ENCODE measurements at places on chromosomes 12 and 14.

GRCh38 chr12:639566-639965 is 23.7 kb downstream of the NINJ2 start:
- no peak for DNase-seq

- no peak for DNase-seq
Measured at GRCh38 chr12:92540782-92541423, 161.9 kb upstream of the PLEKHG7 start.

DNA sequence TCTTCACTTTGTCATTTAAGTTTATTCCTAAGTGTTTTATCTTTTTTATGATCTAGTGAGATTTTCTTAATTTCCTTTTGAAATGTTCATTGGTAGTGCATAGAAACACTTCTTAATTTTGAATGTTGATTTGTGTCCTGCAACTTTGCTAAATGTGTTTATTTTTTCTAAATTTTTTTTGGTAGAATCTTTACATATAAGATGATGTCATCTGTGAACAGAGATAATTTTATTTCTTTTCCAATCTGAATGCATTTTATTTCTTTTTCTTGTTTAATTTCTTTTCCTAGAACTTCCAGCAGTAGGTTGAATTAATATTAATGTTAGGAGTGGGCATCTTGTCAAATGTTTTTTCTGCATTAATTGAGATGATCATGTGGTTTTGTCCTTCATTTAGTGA is 42.1 kb downstream of the SLCO1B3 start:
- no peak for DNase-seq

DNA sequence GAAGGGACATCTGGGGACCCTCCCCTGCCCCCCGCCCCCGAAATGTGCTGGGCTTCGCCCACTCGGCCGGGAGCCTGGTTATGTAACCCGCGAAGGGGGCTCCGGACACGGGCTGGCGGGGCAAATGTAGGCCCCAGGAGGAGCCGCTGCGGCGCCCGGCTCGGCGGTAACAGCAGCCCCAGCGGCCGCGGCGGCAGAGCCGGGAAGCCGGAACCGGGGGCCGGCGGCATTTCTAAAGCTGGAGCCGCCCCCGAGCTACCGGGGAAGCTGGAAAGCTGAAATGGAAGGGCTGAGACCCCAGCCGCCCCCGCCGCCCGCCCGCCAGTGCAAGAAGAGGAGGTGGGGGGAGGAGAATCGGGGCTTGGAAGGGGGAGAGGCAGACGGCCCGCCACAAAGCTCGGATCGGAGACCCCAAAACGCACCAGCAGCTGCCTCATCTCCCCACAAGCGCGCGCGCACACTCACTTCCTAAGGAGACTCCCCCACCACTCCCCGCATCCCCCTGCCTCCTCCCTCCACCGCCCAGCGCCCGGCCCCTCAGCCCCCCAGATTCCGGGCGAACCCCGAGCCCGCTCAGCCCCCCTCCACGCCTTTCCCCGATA is 1.5 kb downstream of the KDM2B start:
- no peak for DNase-seq

DNA sequence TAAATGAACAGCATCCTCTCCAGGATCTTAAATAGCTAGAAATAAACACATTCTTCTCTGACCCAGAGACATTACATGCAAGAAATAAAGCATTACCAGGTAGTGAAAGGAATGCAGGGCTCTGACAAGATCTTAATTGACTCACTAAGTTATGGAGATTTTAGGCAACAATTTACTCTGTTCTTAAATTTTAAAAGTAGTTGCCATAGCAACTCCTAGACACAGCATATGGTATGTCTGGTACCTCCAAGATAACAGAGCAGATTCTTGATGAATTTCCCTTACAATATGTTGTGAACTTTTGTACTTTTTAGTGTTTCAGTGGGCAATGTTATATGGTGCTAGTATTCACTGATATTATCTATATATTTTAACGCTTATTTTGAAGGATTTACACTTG is 76.7 kb upstream of the G2E3 start:
- no peak for DNase-seq

Measured in activated T-helper 1 cell treated with anti-CD3 and anti-CD28 coated beads, Interleukin-2, amount 50 U/mL, for 16 hours (primary cell).